ENCODE measurements at places on chromosomes 12 and 14.

- no peak for DNase-seq
Observed at GRCh38 chr12:34109390-34109789, 87.1 kb downstream of the ALG10 start.

DNA sequence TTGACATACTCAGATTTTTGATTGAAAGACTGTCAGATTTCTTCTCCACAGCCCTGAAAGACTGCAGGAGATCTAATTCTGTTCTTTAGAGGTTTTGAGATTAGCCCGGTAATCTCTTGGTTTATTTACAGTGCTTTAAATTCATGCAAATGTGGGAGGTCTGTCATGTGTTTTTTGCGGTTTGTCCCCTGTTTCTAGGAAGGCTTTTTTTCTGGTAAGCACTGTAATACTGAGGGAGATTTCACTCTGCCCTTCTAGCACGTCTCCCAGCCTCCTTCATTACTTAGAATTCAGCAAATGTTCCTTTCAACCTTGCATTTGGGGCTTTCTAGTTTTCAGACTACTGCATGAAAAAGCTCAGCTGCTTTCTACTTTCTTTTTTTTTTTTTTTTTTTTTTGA lies 31.1 kb downstream of the GPHN start:
- no peak for DNase-seq

GRCh38 chr12:67348683-67349082 lies 79.5 kb downstream of the CAND1 start:
- DNase-seq: no peak

DNA sequence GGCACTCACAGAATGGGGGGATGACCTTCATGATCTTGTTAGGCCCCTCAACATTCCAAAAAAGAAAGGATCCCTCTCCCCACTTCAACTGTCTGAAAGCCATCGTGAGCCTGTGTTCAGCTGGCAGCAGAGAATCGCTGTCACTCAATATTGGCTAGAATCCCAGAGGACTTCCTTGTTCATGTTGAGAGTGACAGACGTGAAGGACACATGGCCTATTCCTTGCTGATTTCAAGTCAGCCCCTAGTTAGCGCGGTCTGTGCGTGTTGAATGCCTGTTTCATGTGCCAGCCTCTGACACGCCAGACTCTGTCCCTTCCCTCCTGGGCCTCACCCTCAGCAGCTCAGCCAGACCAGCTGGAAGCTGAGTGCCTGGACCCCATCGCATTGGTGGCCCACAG lies 43.1 kb downstream of the DNAH10 start:
- no peak for DNase-seq

DNA sequence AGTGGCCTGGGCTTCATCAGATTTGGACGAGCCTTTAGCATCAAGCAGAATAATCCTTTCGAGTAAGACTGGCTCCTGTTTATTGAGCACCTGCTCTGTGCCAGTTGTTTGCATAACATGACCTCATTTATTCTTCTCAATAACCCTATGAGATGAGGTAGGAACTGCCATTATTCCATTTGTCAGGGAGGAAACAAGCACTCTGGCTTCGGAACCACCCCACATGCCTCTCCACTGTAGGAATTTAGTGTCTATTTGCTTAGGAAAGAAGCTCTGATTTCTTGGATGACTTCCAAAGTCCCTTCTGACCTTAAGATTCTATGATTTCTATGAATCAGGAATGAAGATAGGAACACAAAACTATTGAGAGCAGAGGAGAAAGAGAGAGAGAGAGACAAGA lies 11.0 kb downstream of the SAMD4A start:
- DNase-seq: no peak

DNA sequence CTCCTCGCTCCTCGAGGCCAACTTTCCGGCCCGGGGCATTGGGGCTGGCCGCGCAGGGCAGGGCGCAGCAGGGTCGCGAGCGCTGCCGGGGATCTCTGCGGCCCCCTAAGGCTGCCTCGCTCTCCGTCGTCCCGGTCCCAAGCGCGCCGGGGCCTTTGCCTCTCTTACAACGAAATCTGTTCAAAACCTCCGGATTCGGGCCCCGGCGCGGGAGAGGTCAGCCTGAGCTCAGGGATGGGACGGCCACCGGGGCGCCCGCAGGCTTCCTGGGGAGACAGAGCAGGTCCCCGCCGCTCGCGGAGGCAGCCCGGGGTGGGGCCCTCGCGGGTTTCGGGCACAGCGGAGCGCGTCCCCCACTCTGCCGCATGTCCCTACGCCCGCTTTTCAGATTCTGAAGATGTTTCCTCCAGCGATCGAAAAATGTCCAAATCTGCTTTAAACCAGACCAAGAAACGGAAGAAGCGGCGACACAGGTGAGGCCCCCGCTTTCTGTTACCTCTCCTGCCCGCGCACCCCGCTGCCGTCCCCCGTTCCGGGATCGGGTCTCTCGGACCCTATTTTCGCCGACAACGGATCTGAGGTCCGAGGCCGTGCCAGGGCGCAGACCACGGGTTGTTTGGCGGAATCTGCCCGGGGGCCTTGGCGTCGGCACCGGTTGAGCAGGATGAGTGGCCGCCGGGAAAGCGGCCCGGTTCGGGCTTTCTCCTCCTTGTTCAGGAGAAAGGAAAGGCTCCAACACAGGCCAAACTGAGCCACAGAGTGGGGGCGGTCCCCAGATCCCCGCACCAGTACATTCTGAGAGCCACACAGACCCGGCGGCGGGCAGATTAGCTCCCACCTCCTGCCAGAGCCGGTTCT lies 1.8 kb downstream of the VSX2 start:
- DNase-seq: no peak

GRCh38 chr12:115700081-115700480 lies 577.4 kb downstream of the MED13L start:
- DNase-seq: no peak

DNA sequence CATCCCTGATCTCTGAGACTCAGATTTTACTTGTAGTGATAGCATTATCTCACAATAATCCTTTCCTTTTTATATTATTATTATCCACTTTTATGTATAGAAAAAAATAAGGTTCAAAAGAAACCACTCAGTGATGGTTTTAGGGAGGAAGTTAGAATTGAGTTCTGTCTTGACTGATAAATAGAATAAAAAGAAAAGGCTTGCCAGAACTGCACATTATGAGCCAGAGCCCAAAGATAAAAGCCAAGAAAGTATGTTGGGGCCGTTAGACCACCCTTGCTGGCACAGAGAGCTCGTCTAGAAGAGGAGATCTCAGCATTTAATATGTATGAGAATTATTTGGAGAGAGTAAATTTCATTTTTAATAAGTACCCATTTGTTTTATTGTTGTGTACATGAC lies 103.2 kb downstream of the TSPAN8 start:
- DNase-seq: no peak

DNA sequence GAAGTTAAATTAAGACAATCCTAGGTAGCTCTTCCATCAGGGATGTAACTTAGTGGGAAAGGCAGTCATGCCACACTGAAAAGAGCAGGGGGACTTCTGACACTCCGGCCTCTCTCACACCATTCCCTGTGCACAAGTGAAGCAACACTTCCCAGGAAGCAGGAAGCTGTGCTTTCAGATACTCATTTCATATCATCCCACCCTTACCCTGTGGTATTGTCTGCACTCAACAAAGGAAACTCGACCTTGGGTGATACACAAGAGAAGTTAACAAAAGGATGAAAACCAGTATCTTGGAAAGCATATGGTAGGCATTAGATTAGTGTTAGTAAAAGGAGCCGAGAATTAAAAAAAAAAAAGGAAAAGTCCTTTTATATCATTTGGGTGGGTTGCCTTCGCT lies 61.3 kb upstream of the MDM1 start:
- DNase-seq: no peak

Data from activated CD8-positive, alpha-beta memory T cell treated with anti-CD3 and anti-CD28 coated beads for 1 hour (primary cell).